ENCODE measurements at places on chromosomes 5 and 9. TPM values are rescaled to one million over a fixed set of nuclear protein-coding genes. Genes with fewer than 3 reads are reported as not detected.

PCDHAC2 gene
- not detected for total RNA-seq

PCDHGB6 gene
- total RNA-seq = 0.34 TPM

NRARP gene
- total RNA-seq = 9.3 TPM

FAXDC2 gene
- total RNA-seq = not detected

FAM221B gene
- total RNA-seq = not detected

DNA sequence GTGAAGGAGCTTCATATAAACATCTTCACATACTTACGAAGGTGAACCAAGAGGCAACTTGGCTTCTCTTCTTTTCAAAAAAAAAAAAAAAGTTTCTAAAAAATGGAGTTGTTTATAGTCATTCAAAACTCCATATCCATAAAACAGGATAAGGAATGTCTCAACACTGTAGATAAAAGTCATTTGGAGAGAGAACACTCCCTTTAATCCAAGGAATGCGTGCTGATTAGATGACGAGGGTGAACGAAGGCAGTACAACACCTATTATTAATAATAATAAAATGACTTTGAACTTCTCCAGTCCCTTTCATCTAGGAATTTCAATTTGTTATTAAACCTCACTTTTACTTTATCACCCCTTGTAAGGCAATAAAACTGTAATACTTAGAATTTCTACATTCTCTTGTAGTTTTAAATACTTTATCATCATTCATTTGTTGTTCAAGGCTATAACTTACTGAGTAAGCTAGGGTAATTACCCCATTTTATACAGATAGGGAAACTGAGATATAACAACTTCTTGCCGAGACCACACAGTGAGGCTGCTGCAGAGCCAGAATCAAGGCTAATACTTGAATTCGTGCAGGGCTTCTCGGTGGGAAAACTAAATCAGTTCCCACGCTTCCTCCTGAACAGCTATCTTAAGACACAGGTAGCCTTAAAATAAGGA, 377.1 kb downstream of the EFNA5 start:
- no peak for DNase-seq

GRCh38 chr5:139038613-139039305, 159.4 kb downstream of the SIL1 start:
- DNase-seq = no peak

Data from activated T-helper 2 cell treated with anti-CD3 and anti-CD28 coated beads, Interferon-gamma antibody, Interleukin-2, Interleukin-4, amounts not matched to agents 10 μg/mL and 5 μg/mL and 100 μg/mL, durations not matched to agents 14 hours and 24 hours and 36 hours (primary cell).